Peyer's patch (tissue), 4 donors: ENCODE measurements at places on chromosomes 6 and 20.

DNA sequence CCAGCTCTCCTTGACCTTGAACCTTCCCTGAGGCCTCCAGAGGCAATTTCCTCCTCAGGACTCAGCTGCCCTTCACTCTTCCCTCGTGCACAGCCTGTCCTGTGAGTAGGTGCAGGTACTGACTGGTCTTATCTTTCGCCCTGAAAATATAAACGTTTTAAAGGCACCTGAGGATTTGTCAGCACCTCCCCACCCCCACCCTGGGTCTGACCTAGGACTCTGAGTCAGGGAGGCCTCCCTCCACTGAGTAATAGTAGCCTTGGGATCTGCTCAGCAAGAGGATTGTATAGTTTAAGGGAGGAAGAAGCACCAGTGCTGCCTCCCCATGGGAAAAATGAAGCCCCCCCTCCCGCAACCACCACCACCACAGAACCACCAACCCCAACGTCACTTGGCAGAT is 54.6 kb downstream of the PPARD start:
- DNase-seq, result peak; percentile 72

DNA sequence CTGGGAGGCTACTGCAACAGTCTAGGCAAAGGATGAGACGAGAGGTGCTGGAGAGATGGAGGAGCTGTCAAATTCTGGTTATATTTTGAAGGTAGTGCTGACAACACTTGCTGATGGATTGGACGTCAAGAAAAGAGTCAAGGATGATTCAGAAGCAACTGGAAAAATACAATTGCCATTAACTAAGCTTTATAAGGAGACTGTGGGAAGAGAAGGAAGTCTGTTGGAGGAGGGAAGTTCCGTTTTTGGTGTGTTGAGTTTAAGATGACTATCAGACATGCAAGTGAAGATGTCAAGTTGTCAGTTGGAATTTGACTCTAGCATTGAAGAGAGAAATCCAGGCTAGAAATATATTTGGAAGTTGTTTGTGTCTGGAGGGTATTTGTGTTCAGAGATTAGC is 358.1 kb downstream of the RNGTT start:
- DNase-seq, result no peak

DNA sequence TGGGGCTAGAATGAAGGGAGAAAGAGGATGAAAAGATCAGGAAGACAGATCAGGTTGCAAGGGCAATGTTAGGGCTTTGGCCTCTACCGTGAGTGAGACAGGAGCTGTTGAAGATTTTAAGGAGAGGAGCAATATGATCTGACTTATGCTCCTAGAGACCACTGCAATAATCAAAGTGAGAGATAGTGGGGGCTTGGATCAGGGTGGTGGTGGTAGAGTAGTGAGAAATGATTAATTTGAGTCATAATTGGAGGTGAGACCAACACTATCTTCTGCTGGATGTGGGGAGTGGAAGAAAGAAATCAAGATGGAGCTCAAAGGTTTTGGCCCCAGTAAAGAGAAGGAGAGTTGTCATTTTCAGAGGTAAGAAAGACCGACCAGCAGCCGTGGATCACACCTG is 140.7 kb upstream of the TMEM170B start:
- DNase-seq, result no peak

DNA sequence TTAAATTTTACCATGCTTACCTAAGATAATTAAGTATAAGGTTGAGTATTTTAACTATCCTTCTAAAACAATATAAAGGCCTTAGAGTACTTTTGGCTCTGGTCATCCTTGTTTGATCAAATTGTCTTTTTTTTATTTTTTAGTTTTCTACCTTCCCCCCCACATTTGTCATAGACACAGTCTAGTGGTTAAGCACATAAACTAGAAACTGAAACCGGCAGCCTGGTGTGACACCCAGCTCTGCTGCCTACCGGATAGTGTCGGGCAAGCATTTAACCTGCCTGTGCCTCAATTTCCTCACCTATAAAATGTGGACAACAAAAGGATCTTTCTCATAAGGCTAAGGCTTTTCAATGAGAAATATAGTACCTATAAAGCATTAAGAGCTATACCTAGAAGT is 21.6 kb upstream of the TULP4 start:
- DNase-seq, result peak; percentile 72

DNA sequence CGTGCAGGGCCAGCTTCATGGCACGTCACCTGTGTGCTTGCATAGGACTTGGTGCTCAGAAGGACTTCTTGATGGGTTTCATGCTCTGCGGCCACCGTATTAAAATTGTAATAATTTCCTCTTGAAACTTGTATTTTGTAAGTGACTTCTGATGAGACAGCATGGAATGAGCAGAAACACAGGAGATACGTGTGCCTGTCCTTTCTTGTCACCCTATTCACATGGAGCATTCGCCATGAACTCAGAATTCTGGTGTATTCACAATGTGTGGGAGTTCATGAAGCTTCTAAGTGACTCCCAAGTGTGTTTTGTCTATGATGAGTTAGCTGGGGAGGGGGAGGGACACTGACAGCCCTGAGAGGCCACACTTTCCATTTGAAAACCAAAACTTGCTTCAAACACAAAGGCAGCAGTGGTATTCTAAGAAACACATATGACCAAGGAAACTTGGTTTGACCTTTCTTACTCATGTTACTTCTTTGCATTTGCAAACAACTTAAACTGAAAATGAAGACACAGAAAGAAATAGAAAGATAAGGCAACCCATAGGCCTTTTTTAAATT is 92.1 kb upstream of the NEDD9 start:
- no peak for DNase-seq

DNA sequence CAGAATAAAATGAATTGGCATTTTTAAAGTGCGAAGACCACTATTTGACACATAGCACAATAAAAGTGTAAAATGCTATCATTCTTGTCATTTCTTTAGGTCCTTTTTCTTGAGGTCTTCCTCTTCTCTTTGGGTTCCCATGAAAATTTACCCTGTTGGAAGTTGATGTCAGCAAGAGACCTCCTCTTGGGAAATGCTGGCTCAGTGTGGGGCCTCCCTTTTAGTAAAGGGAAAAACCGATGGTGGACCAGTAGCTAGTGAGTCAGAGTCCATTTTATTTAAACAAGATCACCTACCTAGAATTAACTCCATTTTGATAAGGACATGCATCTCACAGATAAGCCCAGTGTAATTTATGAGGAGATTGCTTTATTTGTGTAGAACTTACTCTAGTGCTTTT is 37.7 kb upstream of the HLA-C start:
- no peak for DNase-seq

- DNase-seq, result no peak
Measured at GRCh38 chr20:41927189-41927588, 309.0 kb upstream of the CHD6 start.

DNA sequence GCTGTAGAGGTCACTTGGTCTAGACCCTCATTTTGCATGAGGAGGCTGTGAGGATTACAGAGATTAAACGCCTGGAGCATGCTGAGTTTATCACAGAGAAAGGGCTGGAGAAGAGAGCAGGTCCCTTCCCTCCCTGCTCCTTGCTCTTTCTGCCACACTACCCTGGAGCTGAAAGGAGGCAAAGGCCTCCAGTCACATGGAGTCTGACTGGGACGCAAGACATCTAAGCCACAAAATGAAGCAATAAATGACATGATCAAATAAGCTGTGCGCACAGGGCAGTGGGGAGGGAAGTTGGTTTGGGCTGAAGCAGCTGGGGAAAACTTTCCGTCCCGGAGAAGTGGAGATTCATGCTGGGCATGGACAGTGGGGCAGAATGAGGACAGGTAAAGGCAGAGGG is 33.3 kb downstream of the ATXN1 start:
- DNase-seq, result no peak

GRCh38 chr20:47198254-47198671 is 158.2 kb downstream of the ZMYND8 start:
- no peak for DNase-seq

DNA sequence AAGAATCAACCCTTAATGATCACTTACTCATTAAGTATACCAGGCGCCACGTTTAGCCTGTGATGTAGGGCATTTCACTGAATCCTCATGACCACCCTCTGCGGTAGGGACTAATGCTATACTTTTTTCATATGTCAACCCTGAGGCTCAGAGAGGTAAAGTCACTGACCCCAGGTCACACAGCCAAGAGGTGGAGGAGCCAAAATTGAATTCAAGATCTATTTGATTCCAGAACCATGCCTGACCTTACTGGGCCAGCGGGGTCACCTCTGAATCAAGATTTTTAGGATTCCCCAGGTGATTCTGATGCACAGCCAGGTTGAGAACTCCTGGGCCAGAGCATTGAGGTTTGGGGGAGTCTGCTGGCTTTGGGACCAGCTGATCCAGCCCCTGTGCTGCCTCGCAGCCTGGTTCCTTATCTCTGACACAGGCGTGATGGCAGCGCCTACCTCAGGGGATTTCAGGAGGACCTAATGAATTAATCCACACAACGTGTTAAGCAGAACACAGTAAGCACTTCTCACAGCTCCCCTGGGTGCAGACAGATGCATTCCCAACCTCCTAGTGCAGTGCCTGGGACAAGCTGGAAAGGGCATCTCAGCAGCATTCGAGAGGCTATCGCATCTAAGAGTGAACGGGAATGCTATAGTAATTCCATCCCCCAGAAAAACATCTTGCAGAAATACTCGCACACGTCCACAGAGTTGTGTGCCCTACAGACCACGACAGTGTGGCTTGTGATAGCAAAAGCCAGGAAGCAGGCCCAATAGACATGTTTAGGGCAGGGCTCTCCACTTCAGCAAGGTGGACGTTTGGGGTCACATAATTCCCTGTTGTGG is 101.4 kb upstream of the PTPN1 start:
- DNase-seq, result no peak

- no peak for DNase-seq
Measured at GRCh38 chr20:32762754-32763201, 593 bp downstream of the DNMT3B start.

DNA sequence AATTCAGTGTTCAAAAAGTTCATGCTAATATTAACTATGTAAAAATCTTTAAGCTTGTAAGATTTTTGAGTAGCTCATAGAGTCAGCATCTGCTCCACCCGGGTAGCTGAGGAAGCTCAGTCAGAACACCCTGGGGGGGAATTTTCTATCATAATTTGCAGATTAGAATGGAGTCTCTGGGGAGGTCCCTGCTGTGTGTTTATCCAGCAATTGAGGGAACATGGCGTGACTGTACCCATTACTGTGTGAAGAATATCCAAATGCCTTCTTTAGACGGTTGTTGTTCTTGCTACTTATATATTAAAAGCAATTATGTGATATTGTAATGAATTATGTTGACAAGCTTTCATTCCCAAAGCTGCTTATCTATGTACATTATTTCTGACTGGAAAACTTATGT is 64.8 kb downstream of the AIG1 start:
- no peak for DNase-seq
